ENCODE measurements at places on chromosomes 11 and 22. TPM values are rescaled to one million over a fixed set of nuclear protein-coding genes. Genes with fewer than 3 reads are reported as not detected.

The APOBEC3H gene
- not detected for total RNA-seq

The OR2D2 gene
- not detected for total RNA-seq

The TREH gene
- total RNA-seq = not detected

The SLC35F2 gene
- 4.4 TPM for total RNA-seq

DNA sequence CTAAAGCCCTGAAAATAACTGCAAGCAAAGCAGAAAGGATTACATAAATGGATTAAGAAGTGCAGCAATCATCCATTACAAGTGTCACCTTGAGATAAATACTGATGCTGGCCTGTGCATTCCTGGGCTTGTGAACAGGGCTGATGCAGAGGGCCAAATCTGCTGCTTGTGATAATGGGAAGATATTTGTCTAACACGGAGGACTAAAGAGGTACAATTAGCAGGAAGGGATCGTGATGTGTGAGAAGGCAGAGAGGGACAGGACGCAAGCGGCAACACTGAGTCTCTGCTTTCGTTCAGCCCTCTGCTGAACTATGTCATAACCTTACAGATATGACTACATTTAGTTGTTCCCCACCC lies 107.7 kb upstream of the DDI1 start:
- no peak for DNase-seq

- peak; percentile 88 for DNase-seq
Measured at GRCh38 chr11:72773291-72773690, 20.6 kb downstream of the STARD10 start.

DNA sequence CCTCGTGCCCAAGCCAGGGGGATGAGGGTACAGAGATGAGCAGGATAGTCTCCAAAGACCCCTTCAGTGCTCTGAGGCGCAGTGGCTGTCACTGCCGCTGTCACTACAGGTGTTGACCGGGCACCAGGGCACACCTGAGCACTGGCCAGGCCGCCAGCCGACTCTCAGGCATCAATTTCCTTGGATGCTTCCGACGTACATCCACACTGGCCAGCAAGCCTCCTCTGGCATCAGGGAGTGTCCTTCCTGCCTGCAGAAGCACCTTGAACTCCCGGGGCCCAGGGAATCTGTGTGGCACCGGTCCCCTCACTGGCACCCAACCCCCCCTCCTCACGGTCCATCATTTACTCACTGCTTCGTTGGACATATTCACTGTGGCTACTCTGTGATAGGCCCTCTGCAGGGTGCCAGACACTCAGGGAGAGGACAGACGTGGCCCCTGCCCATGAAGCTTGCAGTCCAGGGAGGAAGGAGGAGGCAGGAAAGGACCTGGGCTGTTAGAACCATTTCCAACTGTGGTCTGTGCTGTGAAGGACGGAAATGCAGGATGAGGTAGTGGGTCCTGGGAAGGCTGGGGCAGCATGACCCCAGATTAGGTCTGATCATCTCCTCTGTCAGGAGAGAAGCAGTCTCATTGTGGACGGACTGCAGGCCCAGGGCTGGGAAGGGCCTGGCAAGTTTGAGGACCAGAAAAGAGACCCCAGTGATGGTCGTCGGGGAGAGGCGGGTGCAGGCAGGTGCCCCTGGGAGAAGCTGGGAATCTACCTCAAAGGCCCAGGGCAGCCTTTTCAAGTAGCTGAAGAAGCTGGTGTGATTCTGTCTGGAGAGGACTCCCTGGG lies 46.3 kb upstream of the ANO1 start:
- DNase-seq = no peak

GRCh38 chr11:44568658-44569473 lies 3.4 kb downstream of the CD82 start:
- DNase-seq = peak; percentile 84

- DNase-seq = no peak
Measured at GRCh38 chr11:70244698-70245097, 25.8 kb upstream of the PPFIA1 start.

DNA sequence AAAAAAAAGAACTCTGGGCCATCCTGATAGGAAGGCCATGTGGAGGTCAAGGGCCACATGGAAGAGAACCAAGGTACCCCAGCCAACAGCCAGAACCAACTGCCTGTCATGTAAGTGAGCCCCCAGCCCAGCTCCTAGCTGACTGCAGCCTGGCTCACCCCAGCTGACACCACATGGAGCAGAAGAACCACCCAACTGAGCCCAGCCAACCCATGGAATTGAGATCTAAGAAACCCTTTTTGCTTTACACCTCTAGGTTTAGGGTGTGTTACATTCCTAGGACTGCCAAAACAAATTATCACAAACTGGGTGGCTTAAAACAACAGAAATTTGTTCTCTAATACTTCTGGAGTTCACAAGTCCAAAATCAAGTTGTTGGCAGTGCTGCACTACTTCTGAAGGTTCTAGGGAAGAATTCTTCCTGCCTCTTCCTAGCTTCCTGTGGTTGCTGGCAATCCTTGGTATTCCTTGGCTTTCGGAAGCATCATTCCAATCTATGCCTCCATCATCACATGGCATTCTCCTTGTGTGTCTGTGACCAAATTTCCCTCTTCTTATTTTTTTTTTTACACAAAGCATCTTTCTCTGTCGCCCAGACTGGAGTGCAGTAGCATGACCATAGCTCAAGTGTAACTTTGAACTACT lies 4.4 kb downstream of the C11orf86 start:
- DNase-seq = no peak

GRCh38 chr22:27574002-27574366 lies 227.6 kb downstream of the MN1 start:
- no peak for DNase-seq

DNA sequence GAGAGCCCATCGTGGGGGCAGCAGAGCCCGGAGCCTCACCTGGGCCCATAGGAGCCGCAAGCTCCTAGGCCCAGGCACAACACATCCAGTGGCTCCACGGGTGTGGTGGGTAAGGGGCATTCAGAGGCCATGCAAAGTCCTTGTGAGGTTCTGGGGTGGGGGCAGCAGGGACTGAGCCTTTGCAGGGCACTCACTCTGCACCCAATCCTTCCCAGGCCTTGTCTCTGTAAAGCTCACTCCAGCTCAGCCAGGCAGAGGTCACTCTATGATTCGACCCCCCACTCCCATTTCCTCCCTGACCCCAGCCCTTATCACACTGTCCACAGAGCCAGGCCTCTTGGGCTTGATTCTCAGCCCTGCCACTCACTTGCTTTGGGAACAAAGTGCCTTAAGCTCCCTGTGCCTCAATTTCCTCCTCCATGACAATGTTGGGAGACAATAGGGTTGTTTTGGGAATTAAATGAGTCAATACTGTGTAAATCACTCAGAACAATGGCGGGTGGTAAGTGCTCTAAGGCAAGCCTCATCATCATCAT lies 46.6 kb downstream of the LRRC32 start:
- DNase-seq = no peak

DNA sequence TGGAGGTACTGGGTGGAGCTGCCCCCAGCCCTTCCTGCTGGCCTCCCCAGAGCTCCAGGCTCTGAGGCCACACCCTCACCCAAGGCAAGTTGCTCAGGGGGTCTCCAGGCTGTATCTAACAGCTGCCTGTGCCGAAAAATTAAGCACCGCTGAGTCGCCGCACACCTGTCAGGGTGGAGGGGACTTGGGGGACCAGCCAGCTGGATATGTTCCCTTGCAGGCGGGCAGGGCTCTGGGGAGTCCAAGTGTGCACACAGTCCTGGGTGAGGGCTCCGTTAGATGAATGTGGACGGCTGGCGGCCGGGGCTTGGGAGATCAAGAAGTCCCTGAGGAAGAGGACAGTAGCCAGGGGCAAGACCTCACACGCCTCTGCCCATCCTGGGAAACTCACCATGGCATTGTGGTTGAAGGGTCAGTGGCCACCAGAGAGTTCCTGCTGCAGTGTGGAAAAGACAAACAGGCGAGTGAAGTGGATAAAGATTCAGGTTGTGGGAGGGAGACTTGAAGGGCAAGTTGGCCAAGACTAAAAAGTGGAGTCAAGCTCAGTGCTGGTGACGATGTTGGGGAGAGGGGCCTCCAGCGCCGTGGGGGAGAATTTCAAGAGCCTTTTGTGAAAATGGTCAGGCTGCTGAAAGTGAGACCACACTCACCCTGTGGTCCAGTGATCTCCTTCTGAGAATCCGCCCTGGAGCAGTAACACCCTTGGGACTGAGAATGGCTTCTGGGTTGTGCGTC lies 69.6 kb downstream of the CDKN1C start:
- no peak for DNase-seq

- no peak for DNase-seq
Measured at GRCh38 chr11:35933320-35933871, 10.5 kb upstream of the LDLRAD3 start.

GRCh38 chr11:68296344-68297051 lies 15.9 kb upstream of the LRP5 start:
- no peak for DNase-seq

DNA sequence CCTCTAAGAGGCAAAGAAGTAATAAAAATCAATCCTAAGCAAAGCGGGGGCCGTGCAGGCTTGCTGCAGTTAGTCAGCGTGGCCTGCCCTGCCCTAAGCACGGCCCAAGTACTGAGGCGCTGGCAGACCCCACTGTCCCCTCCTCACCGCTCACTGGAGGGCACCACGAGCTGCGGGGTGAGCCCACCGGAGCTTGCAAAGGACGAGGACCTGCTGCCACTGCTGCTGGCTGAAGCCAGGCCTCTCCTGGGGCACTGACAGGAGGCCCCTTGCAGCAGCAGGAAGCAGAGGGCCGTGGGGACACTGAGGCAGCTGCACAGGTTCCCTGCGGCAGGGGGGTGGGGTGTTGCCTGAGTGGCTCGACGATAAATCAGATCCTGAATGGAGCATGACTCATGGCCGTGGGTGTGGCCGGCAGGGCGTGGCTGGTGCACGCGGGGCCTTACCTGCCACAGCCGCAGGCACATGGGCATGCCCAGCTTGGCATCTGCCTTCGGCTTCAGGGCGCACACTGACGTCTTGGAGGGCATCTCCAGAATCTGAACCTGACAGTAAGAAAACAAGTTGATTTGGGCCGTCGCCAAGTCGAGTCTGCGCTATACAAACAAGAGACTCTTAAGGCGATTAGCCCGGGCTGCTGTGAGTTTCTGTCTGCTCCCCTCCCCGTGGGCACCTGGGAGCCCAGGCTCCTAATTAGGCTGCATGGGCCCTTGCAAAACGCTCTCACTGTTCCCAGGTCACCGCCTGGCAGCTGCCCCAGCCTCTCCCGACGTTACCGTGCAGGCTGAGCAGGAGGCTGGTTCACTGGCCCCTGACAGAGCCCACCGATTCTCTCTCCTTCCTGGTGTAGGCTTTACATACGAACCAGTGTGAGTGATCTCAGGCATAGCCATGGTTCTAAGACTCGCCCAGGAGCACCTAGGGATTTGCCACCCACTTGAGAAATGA lies 45.9 kb downstream of the TBX1 start:
- peak; percentile 70 for DNase-seq

- DNase-seq = no peak
Measured at GRCh38 chr11:134014511-134014910, 54.4 kb upstream of the JAM3 start.

DNA sequence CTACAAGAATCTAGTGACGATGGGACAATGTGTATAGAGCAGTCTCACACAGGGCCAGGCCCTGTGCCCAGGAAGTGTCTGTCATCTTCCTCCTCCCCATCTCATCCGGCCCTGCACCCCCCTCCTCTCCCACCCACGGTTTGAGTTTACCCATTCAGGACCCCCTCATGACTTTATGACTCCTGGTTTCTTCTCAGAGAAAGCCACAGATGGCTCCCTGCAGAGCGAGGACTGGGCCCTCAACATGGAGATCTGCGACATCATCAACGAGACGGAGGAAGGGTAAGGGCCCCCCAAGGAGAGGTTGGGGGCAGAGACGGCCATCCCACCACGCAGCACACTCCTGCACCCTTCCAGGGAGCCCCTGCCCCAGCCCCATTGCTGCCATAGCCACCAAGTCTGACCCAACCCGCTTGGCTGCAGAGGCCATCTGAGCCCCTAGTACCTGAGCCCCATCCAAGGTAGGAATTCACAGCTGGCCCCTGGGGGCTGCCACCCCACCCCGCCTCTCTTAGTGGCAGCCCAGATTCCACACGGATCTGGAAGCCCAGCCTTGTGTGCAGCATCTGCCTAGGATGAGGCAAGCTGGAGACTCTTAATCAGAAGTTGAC lies 18.1 kb downstream of the TOM1 start:
- DNase-seq = no peak

DNA sequence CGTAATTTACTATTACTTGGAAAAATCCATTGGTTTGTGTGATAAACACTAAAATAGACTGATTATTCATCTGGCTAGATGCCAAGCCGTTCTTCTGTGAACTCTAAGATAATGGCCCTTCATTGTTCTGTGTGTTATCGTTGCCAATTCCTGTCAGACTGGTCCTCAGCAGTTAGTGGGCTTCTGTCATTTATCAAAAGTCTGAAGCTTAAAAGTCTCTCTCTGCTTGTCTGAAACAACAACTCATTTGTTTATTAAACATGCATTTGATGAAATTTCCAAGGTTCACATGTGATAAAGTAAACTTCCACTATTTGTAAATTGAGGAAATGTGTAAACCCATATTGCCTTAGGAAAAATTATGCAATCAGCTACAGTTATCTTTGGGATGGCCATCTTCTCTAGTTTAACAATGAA lies 21.1 kb upstream of the RDX start:
- DNase-seq = no peak

DNA sequence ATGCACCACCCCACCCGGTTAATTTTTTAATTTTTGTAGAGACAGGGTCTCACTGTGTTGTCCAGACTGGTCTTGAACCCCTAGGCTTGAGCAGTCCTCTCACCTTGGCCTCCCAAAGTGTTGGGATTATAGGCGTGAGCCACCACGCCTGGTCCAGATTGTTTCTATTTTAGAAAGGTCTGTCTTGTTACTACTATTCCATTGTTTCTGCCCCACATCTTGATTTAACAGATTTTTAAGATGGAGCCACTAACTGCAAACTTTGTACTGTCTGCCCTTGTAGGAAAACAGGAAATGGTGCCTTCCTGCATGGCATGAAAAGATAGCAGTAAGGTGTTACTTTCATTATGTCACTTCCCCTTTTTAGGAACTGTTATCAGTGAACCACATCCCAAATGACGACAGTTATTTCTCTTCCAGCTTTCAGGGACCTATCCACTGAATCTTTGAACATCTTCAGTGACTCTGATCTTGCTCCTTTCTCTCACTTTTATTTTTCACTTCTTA lies 23.2 kb downstream of the TAF1D start:
- no peak for DNase-seq

DNA sequence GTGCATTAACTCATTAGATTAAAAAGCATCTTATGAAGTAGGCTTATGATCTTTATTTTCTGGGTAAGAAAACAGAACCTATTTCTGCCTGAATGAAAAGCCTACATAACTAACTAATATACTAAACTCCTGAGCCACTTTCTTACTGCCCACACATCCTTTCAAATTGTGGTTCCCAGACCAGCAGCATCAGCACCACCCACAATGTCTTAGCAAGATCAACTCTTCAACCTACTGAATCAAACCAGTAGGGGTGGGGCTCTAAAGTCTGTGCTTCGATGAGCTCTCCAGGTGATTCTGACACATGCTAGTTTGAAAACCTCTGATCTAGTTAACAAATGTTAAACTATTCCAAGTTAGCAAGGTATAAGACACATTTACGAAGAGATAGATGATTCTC lies 462.4 kb downstream of the DLG2 start:
- no peak for DNase-seq

- no peak for DNase-seq
Measured at GRCh38 chr22:48098243-48098920, 1335.9 kb downstream of the TBC1D22A start.

Data from sigmoid colon (tissue), 7 donors.